ENCODE measurements at places on chromosomes 16 and 17. TPM values are rescaled to one million over a fixed set of nuclear protein-coding genes. Genes with fewer than 3 reads are reported as not detected.

- peak overlapping the region; percentile 76 for H3K27ac ChIP-seq
- DNase-seq: no peak
- H3K4me3 ChIP-seq: peak overlapping the region; percentile 19
- peaks cover 2% of the 10 kb centered on the region for H3K36me3 ChIP-seq
- H3K27me3 ChIP-seq: no peaks in the 10 kb centered on the region
- H3K4me1 ChIP-seq: peaks cover 32% of the 10 kb centered on the region
These were observed 12.5 kb downstream of the SREBF1 start for GRCh38 chr17:17824119-17824782.

- H3K27me3 ChIP-seq: no peaks in the 10 kb centered on the region
- H3K4me1 ChIP-seq: 0 out of 2 replicates have a peak, but pooled peaks cover 8% of the 10 kb centered on the region
- H3K27ac ChIP-seq: no peak overlapping the region
- H3K4me3 ChIP-seq: no peak overlapping the region
These were observed 24.8 kb upstream of the STH start for GRCh38 chr17:45973946-45974859.

GRCh38 chr16:56414366-56414765, 11.0 kb downstream of the AMFR start:
- H3K4me3 ChIP-seq: no peak overlapping the region
- H3K36me3 ChIP-seq: no peaks in the 10 kb centered on the region
- no peaks in the 10 kb centered on the region for H3K4me1 ChIP-seq
- no peak overlapping the region for H3K27ac ChIP-seq
- DNase-seq: no peak

DNA sequence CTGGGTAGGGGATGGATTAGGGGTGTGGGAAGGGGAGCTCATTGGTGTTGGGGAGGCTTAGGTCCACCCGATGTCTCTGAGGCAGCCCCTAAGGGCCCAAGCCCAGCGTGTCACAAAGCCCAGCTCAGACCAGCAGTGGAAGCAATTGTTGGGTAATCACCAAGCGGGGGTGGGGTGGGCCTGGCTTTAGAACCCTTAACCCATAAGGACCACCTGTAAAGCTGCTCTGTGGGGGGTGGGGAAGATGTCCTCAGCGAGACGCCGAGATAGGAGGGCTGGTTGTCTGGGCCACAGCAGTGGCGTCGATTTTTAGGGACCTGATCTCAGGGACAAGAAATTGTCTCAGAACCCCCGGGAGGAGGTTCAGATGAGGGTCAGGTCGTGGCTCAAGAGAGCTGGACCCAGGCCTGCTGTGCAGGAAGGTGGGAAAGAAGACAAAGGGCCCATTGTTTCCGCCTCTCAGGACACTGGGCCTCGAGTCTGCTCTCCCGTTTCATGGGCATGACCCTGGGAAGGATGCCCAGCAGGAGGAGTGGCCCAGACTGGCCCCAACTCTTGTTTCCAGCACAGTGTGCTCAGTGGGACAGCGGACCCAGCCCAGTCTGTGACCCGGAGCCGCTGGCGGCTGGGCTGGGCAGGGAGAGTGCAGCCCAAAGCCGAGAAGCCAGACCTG, 15.9 kb downstream of the ST6GALNAC2 start:
- DNase-seq: no peak
- H3K27me3 ChIP-seq: no peaks in the 10 kb centered on the region
- H3K4me1 ChIP-seq: peaks cover 20% of the 10 kb centered on the region
- H3K36me3 ChIP-seq: no peaks in the 10 kb centered on the region
- no peak overlapping the region for H3K4me3 ChIP-seq

GRCh38 chr17:49739641-49740271, 24.2 kb downstream of the FAM117A start:
- H3K36me3 ChIP-seq: no peaks in the 10 kb centered on the region
- peaks cover 7% of the 10 kb centered on the region for H3K4me1 ChIP-seq
- H3K27ac ChIP-seq: no peak overlapping the region
- no peak overlapping the region for H3K4me3 ChIP-seq
- no peaks in the 10 kb centered on the region for H3K27me3 ChIP-seq

The OR2C1 gene
- not detected for total RNA-seq

DNA sequence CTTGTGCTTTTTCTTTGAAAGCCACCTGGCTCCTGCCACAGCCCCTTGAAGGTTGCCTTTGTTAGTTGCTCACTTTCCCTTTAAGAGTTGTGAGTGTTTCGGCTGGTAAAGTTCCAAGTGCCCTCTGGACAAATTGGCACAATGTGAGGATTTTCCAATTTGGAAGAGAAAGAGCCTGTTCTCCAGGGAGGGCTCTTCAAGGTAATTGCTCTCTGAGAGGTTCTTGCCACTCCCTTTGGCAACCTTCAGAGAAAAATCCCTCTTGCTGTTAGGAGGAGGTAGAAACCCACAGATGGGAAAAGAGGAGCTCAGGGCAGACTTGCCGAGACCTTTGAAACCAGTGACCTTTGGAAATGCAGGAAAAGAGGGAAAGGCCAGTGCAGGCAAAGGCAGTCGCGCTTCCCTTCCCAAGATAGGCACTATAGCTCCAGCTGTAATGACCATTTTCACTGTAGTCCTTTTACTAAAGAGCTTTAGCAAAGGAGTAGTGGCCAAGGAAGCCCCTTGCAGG, 49.0 kb upstream of the AKAP1 start:
- H3K27ac ChIP-seq: no peak overlapping the region
- H3K4me1 ChIP-seq: peaks cover 8% of the 10 kb centered on the region
- no peaks in the 10 kb centered on the region for H3K27me3 ChIP-seq
- H3K36me3 ChIP-seq: no peaks in the 10 kb centered on the region

DNA sequence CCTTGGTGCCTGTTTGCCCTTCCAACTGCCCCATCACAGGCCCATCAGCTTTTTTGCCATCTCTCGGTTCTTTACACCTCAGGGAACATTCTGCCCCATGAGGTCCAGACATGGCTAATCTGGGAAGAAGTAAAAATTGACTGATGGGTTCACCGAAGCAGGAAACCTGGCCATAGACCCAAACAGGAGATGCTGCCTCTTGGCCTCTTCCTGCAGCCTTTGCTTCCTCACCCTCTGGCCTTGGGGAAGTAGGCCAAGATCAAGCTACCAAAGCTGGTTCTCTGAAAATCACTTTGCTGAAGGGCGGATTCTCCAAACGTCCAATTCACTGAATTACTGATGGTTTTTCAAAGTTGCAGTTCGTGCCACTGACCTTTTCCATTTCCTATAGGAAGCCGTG, 56.1 kb downstream of the ARSG start:
- H3K27me3 ChIP-seq: no peaks in the 10 kb centered on the region
- H3K36me3 ChIP-seq: no peaks in the 10 kb centered on the region
- H3K4me1 ChIP-seq: no peaks in the 10 kb centered on the region
- no peak overlapping the region for H3K4me3 ChIP-seq

DNA sequence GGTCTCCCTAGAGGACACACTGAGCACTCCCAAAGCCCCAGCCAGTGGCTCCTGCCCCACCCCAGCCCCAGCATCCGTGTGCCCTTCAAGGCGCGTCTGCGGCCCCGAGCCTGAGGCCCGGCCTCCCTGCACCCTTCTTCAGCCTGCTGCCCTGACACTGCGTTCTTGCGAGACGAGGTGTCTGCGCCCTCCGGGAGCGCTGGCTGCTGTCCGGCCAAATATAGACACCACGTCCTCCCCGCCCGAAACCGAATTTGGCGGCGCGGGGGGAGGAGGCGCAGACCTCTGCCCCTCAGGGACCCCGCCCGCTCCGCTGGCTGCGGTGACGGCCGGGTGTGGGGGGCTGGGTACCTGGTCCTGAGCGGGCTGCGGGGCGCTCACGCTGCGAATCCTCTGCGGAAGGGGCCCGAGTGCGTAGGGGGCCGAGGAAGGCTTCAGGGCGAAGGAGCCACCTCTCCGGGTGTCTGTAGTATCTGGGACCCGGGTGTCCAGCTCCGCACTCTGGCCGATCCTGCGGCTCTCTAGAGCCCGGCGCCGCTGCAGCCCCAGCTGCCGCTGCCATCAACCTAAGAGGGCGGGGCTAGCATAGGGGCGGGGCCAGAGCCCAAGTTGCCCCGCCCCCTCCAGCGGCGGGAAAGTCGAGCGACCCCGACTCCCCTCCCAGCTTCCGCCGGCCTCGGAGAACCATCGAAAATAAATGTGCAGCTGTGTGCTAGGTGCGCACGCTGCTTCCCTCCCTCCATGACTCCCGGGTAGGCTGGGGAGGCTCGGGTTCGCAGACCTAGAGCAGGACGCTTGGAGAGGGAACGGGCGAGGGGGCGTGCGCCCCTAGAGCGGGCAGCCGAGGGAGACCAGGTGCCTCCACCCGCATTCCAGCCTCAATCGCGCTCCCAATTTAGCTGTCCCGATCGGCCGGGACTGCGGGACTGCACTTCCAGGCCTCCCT, at the start of gene CORO6:
TSS of gene CORO6 (minus strand) at position 576 of the 946 bp plus-strand sequence. CDS start 1,491 bp downstream, outside the sequence.
- peak within 1 kb of the TSS; percentile 50 for H3K4me3 ChIP-seq
- H3K36me3 ChIP-seq: no peaks in the 10 kb centered on the region
- H3K27me3 ChIP-seq: no peaks in the 10 kb centered on the region
- DNase-seq: no peak
- H3K27ac ChIP-seq: peak within 1 kb of the TSS; percentile 54

GRCh38 chr17:61805399-61805798, 57.9 kb downstream of the BRIP1 start:
- H3K27me3 ChIP-seq: no peaks in the 10 kb centered on the region
- H3K27ac ChIP-seq: no peak overlapping the region

DNA sequence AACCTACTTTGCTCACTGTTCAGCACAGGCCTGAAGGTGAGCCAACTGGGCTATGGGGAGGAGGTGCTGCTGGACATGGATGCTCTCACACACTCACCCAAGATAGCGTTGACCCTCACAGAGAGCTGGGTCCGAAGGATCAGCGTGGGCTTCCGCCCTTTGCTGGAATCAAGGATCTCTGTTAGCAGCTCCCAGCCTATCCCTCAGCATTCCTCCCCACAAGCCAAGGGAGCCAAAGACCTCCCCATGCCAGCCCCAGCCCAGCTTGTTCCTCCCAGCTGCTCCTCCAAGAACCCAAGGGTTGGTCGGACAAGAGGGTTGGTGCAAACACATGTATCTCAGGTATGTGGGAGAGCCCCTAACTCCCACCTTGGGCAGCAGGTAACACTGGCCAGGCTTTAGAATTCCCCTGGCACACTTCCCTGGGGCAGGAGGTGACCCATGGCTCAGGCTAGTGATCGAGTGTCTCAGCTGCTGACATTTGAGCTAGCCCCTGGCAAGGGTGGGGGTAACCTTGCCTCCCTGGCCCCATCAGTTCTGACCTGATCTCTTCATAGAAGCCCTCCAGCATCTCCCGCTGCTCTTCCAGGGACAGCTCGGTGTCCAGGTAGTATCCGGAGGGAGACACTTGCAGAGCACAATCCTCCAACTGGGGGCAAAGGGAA, 8.3 kb downstream of the FHOD1 start:
- DNase-seq: no peak
- H3K36me3 ChIP-seq: no peaks in the 10 kb centered on the region
- H3K27ac ChIP-seq: peak overlapping the region; percentile 3
- no peak overlapping the region for H3K4me3 ChIP-seq
- no peaks in the 10 kb centered on the region for H3K27me3 ChIP-seq

- no peak overlapping the region for H3K4me3 ChIP-seq
- H3K27ac ChIP-seq: no peak overlapping the region
- no peaks in the 10 kb centered on the region for H3K27me3 ChIP-seq
- no peak for DNase-seq
These were observed 9.6 kb downstream of the DCTN5 start for GRCh38 chr16:23650674-23651416.

DNA sequence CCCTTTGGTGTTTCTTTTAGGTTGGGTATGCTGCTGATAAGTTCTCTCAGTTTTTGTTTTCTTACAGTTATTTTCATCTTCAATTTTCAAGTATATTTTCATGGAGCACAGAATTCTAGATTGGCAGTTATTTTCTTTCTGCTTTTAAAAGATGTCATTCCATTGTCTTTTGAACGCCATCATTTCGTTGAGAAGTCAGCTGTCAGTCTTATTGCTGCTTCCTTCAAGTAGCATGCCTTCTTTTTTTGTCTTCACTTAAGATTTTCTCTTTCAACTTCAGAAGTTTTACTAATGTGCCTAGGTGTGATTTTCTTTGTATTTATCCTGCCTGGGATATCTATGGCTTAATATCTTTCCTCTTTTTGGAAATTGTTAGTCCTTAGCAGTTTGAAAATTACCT, 262.2 kb upstream of the PMFBP1 start:
- no peaks in the 10 kb centered on the region for H3K4me1 ChIP-seq
- DNase-seq: no peak
- H3K4me3 ChIP-seq: no peak overlapping the region
- H3K27me3 ChIP-seq: no peaks in the 10 kb centered on the region
- no peaks in the 10 kb centered on the region for H3K36me3 ChIP-seq

The HOXB8 gene
- total RNA-seq: 0.39 TPM

GRCh38 chr17:7560172-7561027, 1.3 kb upstream of the SENP3 start:
- peaks cover 4% of the 10 kb centered on the region for H3K4me1 ChIP-seq
- H3K27me3 ChIP-seq: no peaks in the 10 kb centered on the region
- H3K27ac ChIP-seq: peak overlapping the region; percentile 75
- no peaks in the 10 kb centered on the region for H3K36me3 ChIP-seq
- peak overlapping the region; percentile 10 for H3K4me3 ChIP-seq

DNA sequence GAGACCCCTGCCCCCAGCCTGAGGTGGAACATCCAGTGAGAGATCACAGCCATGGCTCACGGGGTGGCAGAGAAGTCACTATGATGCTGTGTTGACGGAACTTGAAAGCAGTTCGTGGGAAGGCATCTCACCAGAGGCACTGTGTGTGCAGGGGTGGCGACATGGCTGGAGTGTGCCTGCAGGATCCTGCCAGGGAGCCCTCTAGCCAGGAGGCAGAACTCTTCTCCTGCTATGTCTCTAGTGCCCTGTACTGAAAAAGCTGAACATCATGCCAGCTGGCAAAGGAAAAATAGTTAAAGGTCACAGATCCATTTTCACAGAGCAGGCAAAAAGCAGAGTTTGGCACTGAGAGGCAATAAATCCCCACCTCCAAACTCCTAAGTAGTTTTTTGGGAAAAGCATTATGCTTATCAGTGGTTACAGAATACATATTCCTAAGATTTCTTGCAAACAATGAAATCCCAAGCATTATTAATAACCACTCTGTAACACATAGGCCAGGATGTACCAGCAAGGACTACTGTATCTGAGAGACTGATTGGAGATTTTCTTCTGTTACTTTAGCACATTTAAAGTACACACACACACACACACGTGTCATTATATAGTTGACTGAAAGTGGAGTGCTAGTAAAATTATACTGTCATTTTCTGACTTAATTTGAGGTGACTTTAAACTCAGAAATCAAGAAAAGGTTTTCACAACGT, 36.8 kb downstream of the TNRC6C start:
- H3K27ac ChIP-seq: no peak overlapping the region
- no peak overlapping the region for H3K4me3 ChIP-seq
- no peaks in the 10 kb centered on the region for H3K4me1 ChIP-seq
- H3K27me3 ChIP-seq: no peaks in the 10 kb centered on the region

DNA sequence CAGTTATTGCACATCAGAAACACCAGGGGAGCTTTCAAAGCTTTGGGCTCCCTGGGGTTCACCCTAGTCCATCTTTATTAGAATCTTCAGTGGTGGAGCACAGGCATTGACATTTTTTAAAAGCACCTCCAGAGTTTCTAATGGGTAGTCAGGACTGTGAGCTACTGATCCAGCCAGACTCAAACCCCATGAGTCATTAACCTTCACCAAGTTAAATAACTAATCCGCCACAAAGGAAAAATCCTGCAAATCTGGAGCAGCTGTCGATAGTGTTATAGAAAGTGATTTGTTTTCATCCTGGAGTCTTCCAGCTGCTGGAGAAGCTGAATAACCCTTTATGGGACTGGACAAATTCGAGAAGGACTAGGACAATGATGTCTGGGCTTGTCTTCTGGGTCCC, 93.2 kb upstream of the PIRT start:
- H3K36me3 ChIP-seq: no peaks in the 10 kb centered on the region
- no peaks in the 10 kb centered on the region for H3K27me3 ChIP-seq
- no peak overlapping the region for H3K27ac ChIP-seq
- H3K4me1 ChIP-seq: no peaks in the 10 kb centered on the region
- H3K4me3 ChIP-seq: no peak overlapping the region

- H3K36me3 ChIP-seq: no peaks in the 10 kb centered on the region
- no peak for DNase-seq
- H3K4me1 ChIP-seq: peaks cover 31% of the 10 kb centered on the region
- H3K4me3 ChIP-seq: no peak overlapping the region
These were observed 8.4 kb downstream of the FOXK2 start for GRCh38 chr17:82527898-82528297.

The MNT gene
- total RNA-seq: 24.4 TPM
